Stimulated activated memory B cell treated with anti-CD40 and anti-IgM and Interleukin-4, amounts not matched to agents 10 μg/mL and 1 μg/mL and 100 μg/mL, for 72 hours (primary cell): ENCODE measurements at places on chromosomes 1 and 21.

DNA sequence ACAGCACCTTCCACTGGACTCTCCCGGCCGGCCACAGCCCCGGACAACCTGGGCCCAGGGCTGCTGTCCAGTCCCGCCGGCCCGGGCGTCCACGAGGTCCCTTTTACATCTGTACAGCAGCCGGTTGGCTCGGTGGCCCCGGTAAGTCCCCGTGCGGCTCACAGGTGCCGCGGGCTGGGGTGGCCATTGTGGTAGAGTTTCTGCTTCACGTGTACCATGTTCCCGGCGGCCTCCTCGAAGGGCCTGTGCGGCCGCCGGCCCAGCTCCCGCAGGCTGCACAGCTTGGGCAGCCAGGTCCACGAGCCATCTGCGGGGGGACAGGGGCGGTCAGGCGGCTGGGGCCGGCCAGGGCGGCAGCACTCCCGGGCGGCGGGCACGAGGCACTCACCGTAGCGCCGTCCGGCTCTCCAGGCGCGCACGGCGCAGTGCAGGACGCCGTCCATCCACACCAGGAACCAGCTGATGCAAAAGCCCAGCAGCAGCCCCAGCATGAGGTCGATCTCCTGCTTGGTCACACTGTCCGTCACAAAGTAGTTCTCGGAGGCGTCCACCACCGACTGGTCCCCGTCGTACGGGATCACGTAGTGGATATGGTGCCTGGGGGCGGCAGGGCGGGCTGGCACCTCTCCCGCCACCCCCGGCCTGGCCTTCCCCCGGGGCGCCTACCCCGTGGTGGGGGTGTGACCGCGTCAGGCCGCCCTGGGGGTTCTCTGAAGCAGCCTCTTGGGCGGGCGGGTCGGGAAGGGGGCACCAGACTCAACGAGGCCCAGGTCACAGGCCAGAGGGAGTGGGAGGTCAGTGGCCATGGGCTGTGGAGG lies 5.0 kb downstream of the TMEM240 start:
- H3K36me3 ChIP-seq, result peaks cover 14% of the 10 kb centered on the region
- ATAC-seq, result peak; percentile 37
- H3K27ac ChIP-seq, result no peak overlapping the region
- no peak overlapping the region for H3K4me3 ChIP-seq
- peaks cover 10% of the 10 kb centered on the region for H3K27me3 ChIP-seq
- H3K4me1 ChIP-seq, result peaks cover 12% of the 10 kb centered on the region

- H3K27ac ChIP-seq, result no peak overlapping the region
- no peak overlapping the region for H3K4me3 ChIP-seq
- H3K27me3 ChIP-seq, result no peaks in the 10 kb centered on the region
Observed at GRCh38 chr1:45016767-45017166, 4.7 kb downstream of the UROD start.

- peak overlapping the region; percentile 89 for H3K27ac ChIP-seq
- peak overlapping the region; percentile 82 for H3K4me3 ChIP-seq
- H3K36me3 ChIP-seq, result peaks cover 57% of the 10 kb centered on the region
- ATAC-seq, result peak; percentile 89
- no peaks in the 10 kb centered on the region for H3K27me3 ChIP-seq
Observed at GRCh38 chr1:207822602-207823451, 71.0 kb downstream of the CD46 start.

DNA sequence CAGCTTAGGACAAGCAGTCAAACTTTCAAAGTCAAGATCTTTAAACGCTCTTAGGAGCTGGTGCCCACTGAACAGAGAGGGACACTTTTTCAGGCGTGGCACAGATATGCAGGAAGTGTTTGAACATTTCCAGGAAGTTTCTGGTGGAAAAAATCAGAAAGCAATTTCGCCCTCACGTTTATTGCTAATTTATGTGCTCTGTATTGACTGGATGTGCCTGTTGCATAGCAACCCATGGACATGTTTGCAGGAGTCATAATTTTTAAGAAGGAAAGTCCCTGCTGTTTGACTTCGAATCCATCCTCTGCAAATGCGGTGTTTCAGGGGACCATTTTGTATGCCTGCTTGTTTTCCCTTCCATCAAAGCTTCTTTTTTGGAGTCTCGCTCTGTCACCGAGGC lies 239.9 kb upstream of the IRF2BP2 start:
- no peak overlapping the region for H3K4me3 ChIP-seq
- H3K4me1 ChIP-seq, result peaks cover 52% of the 10 kb centered on the region
- H3K36me3 ChIP-seq, result no peaks in the 10 kb centered on the region
- no peak for ATAC-seq
- H3K27me3 ChIP-seq, result no peaks in the 10 kb centered on the region

DNA sequence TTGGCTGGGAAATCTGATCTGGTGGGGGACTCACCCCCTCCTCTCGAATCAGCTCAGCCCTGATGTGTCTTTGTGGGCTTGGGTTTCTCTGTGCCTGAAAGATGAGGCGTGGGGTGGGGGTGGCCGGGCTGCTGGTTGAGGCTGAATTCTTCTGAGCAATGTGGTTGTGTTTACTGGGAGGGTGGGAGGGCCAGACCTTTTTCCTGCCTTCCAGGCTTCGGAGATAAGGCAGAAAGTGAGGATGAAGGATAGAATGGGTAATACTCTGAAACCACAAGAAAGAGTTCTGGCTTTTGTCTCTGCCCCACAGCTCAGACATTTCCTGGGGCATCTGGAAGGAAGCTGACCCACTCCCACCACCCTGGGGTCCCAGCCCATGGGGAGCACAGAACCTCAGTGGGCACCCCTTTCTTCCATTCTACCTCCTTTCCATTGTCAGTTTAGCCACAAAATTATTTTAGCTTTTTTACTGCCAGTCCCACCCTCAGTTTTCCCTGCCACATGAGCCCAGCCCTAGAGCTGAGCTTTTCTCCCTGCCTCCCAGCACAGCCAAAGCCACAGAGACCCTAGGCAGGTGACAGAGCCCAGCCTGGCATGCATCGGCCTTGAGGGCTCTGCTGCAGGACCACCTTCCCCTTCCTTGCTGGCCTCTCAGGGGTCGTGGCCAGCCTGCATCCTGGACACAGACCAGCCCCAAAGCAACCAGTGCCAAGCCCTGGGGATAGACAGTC lies 11.2 kb downstream of the ALX3 start:
- H3K4me1 ChIP-seq, result no peaks in the 10 kb centered on the region

- no peaks in the 10 kb centered on the region for H3K27me3 ChIP-seq
- peak overlapping the region; percentile 82 for H3K4me3 ChIP-seq
- peak overlapping the region; percentile 86 for H3K27ac ChIP-seq
- H3K4me1 ChIP-seq, result peaks cover 60% of the 10 kb centered on the region
Observed at GRCh38 chr21:33402001-33402979, 923 bp upstream of the IFNGR2 start.

- H3K27ac ChIP-seq, result no peak overlapping the region
- H3K4me1 ChIP-seq, result no peaks in the 10 kb centered on the region
- peaks cover 9% of the 10 kb centered on the region for H3K27me3 ChIP-seq
- no peaks in the 10 kb centered on the region for H3K36me3 ChIP-seq
- ATAC-seq, result no peak
- H3K4me3 ChIP-seq, result no peak overlapping the region
Observed at GRCh38 chr1:4778056-4778455, 123.6 kb downstream of the AJAP1 start.

GRCh38 chr1:164154622-164155021 lies 404.4 kb upstream of the PBX1 start:
- H3K36me3 ChIP-seq, result no peaks in the 10 kb centered on the region
- H3K27ac ChIP-seq, result no peak overlapping the region

GRCh38 chr1:75707191-75707590 lies 17.3 kb upstream of the ACADM start:
- no peak overlapping the region for H3K27ac ChIP-seq
- no peak for ATAC-seq
- H3K27me3 ChIP-seq, result peaks cover 8% of the 10 kb centered on the region
- H3K36me3 ChIP-seq, result no peaks in the 10 kb centered on the region

GRCh38 chr1:229280037-229280828 lies 9.3 kb downstream of the RAB4A start:
- no peak overlapping the region for H3K27ac ChIP-seq
- peaks cover 32% of the 10 kb centered on the region for H3K4me1 ChIP-seq
- ATAC-seq, result no peak
- peaks cover 29% of the 10 kb centered on the region for H3K36me3 ChIP-seq

DNA sequence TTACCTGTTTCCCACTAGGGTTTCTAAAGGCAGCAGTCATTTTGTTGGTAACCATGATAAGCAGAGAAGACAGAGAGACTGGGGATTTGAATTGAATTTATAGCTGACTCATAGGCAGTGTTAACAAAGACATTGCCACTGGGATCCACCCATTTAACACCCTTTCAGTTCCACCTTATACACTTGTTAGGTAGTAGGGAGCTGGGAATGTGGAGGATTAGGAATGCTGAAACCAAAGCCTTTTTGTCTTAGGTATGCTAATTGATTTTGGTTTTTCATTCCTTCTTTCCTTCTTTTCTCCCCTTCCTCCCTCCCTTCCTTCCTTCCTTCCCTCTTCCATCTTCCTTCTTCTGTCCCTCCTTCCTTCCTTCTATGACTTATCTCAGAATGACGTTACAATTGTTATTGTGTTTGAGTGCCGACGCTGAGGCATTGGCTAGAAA lies 7.5 kb upstream of the EVI5 start:
- no peaks in the 10 kb centered on the region for H3K36me3 ChIP-seq
- H3K27ac ChIP-seq, result no peak overlapping the region
- H3K4me1 ChIP-seq, result no peaks in the 10 kb centered on the region
- no peak for ATAC-seq
- H3K4me3 ChIP-seq, result no peak overlapping the region

- no peak for ATAC-seq
- H3K27ac ChIP-seq, result no peak overlapping the region
- no peak overlapping the region for H3K4me3 ChIP-seq
Observed at GRCh38 chr1:228794173-228794572, 58.9 kb downstream of the RHOU start.

- H3K27me3 ChIP-seq, result no peaks in the 10 kb centered on the region
- H3K4me3 ChIP-seq, result no peak overlapping the region
- no peaks in the 10 kb centered on the region for H3K4me1 ChIP-seq
- no peak overlapping the region for H3K27ac ChIP-seq
- peaks cover 23% of the 10 kb centered on the region for H3K36me3 ChIP-seq
- ATAC-seq, result no peak
Observed at GRCh38 chr1:220761688-220762427, 13.7 kb downstream of the MTARC2 start.

DNA sequence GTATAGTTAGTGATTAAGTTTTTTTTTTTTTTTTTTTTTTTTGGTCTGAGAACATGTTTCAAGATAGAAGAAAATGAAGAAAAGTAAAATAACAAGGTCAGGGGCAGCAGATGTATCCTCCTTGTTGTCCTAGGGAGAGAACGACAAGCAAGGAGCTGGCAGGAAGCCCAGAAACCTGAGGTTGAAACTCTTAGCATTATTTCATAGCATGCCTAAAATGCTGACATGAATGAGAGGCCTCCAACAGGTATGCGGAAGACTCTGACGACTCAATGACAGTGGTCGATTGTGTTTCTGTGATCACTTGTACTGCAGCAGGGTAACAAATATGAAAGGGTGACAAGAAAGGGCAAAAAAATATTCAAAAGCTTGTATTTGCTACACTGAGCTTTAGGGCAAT lies 415.9 kb downstream of the PLA2G4A start:
- H3K4me3 ChIP-seq, result no peak overlapping the region
- no peak for ATAC-seq
- H3K36me3 ChIP-seq, result no peaks in the 10 kb centered on the region

DNA sequence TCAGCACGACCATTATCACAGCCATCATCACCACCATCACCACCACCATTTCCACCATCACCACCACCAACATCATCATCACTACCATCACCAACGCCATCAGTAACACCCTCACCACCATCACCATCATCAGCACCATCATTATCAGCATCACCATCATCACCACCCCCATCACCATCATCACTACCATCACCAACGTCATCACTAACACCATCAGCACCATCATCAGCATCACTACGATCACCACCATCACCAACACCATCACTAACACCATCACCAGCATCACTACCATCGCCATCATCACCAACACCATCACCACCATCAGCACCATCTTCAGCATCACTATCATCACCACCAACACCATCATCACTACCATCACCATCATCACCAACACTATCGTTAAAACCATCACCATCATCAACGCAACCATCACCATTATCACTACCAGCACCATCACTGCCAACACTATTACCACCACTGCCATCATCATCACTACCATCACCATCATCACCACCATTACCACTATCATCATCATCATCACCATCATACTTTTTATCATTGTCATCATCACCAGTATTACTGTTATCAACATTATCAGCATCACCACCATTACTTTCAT lies 1.3 kb downstream of the TAS1R2 start:
- H3K27ac ChIP-seq, result no peak overlapping the region
- peaks cover 22% of the 10 kb centered on the region for H3K27me3 ChIP-seq
- no peak overlapping the region for H3K4me3 ChIP-seq
- ATAC-seq, result no peak
- H3K36me3 ChIP-seq, result no peaks in the 10 kb centered on the region
- no peaks in the 10 kb centered on the region for H3K4me1 ChIP-seq
